Endothelial cell of coronary artery (primary cell): ENCODE measurements at places on chromosomes 16 and 17. TPM values are rescaled to one million over a fixed set of nuclear protein-coding genes. Genes with fewer than 3 reads are reported as not detected.

NEUROD2 gene
- total RNA-seq: not detected in 2 replicates

CD68 gene
- total RNA-seq: 1.6 and 2.8 TPM in 2 replicates

SEPTIN12 gene
- not detected in 2 replicates for total RNA-seq

CXCL16 gene
- total RNA-seq: 1.3 and 1.4 TPM in 2 replicates

CTRB1 gene
- not detected in 2 replicates for total RNA-seq

UBFD1 gene
- total RNA-seq: 55.2 and 74.1 TPM in 2 replicates
